ENCODE measurements at places on chromosomes 5 and 9. TPM values are rescaled to one million over a fixed set of nuclear protein-coding genes. Genes with fewer than 3 reads are reported as not detected.

DNA sequence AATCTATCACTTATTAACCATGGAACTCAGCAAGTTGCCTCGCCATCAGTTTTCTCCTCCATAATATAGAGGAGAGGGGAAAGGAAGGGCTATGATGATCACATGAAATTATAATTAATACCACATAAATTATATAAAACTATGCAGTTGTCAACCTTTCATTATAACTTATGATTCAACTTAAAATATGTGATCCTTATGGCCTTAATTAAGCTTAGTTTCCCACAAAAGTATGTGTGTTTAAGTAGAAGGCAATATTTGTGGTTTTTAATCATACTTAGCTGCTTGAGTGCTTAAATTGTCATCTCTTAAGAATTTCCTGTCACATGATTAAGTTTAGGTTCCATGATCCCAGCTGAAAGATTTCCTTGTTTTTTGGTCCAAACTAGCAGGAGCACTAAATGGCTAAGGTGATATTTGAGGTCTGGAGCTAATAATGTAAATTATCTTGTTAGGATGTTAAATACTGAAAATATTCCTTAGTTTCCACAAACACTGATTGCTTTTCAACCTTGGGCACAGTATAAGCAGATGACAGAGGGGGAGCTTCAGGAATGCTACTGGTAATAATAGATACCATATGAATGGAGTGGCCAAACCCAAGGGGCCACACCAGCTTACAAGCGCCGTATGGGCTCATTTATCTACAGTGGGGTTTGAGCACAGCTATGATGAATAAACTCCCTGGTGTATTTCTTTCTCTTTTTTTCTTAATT, 26.4 kb upstream of the F2R start:
- no peaks in the 10 kb centered on the region for H3K36me3 ChIP-seq
- no peak for DNase-seq
- no peak overlapping the region for H3K27ac ChIP-seq
- H3K4me3 ChIP-seq: no peak overlapping the region
- no peaks in the 10 kb centered on the region for H3K27me3 ChIP-seq
- no peaks in the 10 kb centered on the region for H3K4me1 ChIP-seq

- no peak for DNase-seq
- H3K27ac ChIP-seq: peak overlapping the region; percentile 4
- no peak overlapping the region for H3K4me3 ChIP-seq
- no peaks in the 10 kb centered on the region for H3K36me3 ChIP-seq
- peaks cover 11% of the 10 kb centered on the region for H3K4me1 ChIP-seq
- H3K27me3 ChIP-seq: no peaks in the 10 kb centered on the region
Observed at GRCh38 chr9:3751125-3751758, 225.4 kb upstream of the RFX3 start.

DNA sequence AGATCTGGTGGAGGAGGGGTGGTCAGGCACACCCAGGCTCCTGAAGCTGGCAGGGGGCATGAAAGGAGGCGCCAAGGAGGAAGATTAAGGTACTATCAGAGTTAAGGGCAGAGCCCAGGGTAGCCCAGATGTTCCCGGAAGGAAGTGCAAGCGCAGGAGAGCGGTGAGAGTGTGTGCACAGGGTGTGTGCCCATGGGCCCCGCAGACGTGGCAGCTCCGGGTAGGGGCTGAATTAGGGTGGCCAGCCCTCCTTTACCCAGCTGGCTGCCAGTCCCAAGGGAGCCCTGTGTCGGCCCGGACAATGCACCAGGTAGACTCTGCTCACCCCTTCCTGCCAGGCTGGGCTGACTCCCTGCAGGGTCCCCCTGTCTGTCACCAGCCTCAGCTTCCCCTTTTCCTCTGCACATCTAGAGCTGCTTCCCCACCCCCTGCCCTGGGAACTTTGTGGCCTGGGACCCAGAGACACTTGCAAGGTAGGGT, at the start of gene SMIM33:
TSS of gene SMIM33 (plus strand) at position 184 of the 480 bp plus-strand sequence. CDS start at position 302, 118 bp downstream.
- no peak within 1 kb of the TSS for H3K27ac ChIP-seq
- H3K27me3 ChIP-seq: no peaks in the 10 kb centered on the region
- no peaks in the 10 kb centered on the region for H3K36me3 ChIP-seq
- DNase-seq: no peak
- peaks cover 29% of the 10 kb centered on the region for H3K4me1 ChIP-seq

PBX3 gene
- 99.5 TPM for total RNA-seq

CCL27 gene
- 0.67 TPM for total RNA-seq

ANXA1 gene
- 1.1 TPM for total RNA-seq
